Activated CD4-positive, alpha-beta T cell treated with anti-CD3 and anti-CD28 coated beads for 36 hours (primary cell): ENCODE measurements at places on chromosomes 7 and 10. TPM values are rescaled to one million over a fixed set of nuclear protein-coding genes. Genes with fewer than 3 reads are reported as not detected.

DNA sequence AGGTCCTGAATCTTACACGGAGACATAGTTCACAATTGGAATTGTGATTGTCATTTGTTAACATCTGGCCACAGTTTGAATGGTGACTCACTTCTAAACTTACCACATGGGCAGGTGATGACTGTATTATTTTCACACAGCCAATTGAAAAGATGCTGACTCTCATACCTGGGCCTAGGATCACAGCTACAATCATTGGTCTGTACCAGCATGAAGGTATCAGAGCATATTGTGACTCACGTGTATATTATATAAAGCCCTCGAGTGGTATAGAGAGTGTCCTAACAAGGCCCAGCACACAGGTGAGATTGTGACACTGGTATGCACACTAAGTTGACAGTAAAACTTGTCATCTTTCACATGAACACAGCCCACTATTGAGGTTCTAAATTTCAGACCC is 9.4 kb upstream of the ZNF107 start:
- no peak for DNase-seq

DNA sequence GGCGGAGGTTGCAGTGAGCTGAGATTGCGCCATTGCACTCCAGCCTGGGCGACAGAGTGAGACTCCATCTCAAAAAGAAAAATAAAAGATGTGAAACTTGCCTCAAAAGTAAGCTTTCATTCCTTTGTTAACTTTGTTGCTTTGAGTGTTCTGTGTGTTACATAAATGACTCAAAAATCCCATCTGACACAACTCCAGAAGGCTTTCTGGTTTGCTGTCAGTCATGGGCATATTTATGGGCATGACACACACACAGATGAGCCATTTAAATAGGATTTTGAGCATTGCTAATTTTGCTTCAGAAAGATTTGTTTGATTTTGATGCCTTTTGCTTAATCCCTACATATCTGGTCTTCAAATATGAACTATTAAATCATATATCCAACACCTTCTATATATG is 82.6 kb downstream of the CACNB2 start:
- DNase-seq = no peak

GRCh38 chr10:23351926-23352519 is 7.4 kb upstream of the C10orf67 start:
- no peak for DNase-seq

DNA sequence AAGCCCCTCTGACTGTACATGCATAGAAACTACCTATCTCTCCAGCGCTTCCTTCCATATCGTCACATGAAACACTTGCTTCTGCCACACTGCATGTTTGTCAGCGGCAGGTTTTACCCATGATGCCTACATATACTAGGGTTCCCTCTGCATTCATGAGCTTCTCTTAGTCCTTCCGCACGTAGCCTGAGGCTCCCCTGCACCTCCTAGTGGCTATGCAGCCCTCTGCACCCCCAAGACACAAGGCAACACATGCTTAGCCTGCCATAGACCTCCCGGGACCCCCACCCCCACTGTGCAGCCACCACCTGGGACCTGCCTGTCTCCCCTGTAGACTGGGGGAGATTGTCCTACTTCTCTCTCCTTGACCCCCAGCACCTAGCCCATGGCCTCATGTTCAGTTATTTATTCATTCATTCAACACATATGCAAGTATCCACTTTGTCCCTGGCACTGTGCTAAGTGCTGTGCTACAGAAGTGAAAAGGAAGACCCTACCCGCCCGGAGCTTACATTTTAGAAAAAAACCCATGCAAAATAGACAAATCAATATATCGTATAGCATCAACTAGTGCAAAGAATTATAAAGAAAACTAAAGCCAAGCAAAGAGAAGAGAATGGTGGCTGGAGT is 23.5 kb downstream of the TMEM273 start:
- peak; percentile 73 for DNase-seq

- DNase-seq = no peak
These were observed 6.5 kb downstream of the PTPRE start for GRCh38 chr10:127913368-127913759.

- no peak for DNase-seq
These were observed 338.1 kb downstream of the ACTR3B start for GRCh38 chr7:153097511-153098201.

GRCh38 chr7:15801551-15801950 is 115.1 kb upstream of the MEOX2 start:
- no peak for DNase-seq

DNA sequence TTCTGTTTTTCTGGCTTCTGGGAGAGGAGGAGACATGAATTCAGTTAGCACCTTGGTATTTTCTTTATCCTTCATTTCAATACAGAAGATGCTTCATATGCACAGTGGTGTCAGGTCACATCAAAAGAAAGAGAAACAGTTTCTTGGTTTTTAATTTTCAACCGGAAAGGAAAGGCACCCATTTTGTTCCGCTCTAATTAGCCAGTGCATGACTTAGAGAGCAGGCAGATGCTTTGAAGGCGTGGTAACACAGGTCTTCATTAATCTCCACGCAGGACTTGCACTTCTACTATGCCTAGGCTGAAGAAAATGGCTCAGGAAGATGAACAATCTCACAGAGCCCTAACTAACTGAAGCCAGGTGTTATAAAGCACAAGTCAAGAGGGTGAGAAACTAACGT is 70.4 kb upstream of the ATRNL1 start:
- no peak for DNase-seq

DNA sequence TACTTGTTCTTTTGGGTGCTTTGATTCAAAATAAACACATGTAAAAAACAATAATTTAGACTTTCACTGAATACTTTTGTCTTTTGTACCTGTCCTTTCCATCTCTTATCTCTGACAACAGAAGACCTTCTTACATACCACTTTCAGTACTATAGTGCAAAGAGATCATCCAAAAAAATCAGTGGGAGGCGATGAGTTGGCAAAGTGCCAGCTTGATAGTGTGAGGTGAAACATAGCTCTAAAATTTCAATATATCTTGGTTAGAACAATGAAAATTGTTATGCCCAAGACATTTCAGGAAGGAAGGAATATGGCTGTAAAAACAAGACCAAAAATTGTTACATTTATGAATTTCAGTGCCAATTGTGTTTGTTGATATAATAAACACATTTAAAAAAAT is 390.2 kb upstream of the COBL start:
- DNase-seq = no peak

GRCh38 chr10:76411729-76412435 is 980.5 kb downstream of the LRMDA start:
- DNase-seq = no peak

DNA sequence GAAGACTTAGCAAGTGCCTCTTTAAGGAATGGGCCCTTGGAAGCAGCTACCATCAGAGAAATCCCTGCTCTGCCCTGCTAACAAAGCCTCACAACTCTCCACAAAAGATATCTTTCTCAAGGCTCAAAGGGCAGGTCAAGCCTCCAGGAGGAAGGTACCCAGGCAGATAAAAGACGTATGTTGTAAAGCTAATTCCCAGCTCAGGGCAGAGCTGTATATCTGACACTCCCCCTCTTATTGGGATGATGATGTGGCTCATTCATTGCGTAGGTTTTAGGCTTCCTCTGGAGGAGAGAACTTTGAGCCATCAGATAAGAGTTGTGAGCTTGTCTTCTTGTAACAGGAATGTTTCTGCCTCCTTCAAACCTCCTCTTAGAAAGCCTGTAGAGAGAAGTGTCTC is 145.4 kb downstream of the CALN1 start:
- no peak for DNase-seq

DNA sequence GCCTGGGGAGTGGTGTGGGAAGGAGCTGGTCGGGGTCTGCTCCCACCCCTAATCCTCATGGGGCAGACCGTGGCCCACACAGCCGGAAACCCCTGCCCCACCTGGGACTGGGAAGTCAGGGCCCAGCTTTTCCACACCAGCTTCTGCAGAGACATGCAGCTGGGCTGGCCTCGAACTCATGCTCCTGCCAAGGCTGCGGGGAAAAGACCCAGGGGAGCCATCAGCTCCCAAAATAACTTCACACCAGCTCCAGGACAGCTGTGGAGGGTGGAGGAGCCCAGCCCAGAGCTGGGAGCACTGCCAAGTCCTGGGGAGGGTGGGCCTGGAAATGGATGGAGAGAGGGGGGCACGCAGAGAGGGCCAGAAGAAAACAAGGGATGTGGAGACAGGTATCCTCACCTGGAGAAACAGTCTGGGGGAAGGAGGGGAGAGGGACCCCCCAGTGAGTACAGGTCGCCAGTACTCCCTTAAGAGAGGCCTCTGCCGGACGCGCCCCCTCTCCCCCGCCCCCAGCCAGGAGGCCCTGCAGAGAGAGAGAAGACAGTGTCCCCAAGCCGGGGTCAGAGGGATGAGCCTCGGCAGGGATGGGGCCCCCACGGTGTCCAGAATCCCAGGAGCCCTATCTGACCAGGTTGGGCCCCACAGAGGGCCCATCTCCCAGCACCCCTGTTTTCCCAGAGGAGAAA is 11.5 kb upstream of the GRIFIN start:
- DNase-seq = no peak

DNA sequence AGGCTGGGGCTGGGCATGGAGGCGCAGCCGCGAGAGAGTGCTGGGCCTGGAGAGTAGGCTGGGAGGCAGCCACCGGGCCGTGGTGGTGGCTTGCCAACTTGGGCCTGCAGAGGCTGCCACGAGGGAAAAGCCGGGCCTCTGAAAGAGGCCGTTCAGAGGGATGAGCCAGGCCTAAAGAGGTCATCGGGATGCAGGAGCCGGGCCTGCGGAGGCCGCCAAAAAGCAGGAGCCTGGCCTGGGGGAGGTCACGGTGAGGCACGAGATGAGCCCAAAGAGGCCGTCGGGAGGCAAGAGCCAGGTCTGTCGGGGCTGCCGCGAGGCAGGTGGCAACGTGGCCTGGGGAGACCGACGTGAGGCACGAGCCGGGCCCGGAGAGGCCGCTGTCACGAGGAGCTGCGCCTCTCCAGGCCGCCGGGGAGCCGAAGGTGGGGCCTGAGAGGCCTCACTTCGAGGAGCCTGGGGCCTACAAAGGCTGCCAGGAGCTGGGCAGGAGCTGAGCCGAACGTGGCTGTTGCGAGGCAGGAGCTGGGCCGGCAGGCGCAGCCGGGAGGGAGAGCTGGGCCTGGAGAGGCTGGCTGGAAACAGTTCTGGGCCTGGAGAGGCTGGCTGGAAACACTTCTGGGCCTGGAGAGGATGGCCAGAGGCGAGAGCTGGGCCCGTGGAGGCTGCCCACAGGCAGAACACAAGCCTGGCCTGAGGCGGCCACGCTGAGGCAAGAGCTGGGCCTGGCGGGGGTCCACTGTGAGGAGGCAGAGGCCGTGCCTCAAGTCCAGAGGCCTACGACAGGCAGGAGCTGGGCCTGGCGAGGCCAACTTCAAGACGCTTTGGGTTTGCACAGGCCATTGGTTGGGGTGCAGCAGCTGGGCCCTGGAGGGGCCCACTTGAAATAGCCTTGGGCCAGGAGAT is 24.6 kb downstream of the MDH2 start:
- no peak for DNase-seq

DNA sequence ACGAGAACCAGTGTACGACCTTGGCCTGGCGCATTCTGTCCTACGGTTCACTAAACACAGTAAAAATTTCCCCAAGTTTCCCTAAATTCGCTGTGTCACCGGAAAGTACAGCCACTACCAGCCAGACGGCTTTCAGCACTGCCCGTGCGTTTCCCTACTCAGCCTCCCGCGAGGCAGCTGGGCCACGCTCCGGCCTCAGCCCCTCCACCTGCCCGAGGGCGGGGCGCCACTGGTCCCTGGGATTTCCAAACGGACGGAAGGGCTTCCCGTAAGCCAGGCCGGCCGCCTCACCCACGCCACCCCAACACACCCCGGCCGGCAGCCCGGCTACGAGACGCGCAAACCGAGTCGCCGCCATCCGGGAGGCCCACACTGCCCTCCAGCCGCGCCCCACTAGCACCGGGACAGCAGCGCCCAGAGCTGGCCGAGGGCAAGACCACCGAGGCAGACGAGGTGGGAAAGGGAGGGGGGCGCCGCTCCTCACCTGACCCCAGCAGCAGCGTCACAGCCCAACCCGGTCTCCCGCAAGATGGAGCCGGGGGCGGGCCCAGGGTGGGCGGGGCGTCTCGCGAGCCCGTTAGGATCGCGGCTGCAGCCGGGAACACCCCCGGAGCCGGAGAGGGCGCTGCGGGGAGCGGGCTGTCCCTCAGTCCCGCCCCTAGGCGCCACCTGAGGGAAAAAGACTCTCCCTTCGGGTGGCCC is at the start of gene ANXA7:
Gene ANXA7, minus strand, starts transcription at position 531 of the 702 bp plus-strand sequence. CDS start 13,202 bp downstream, outside the sequence.
- DNase-seq = peak; percentile 97

DNA sequence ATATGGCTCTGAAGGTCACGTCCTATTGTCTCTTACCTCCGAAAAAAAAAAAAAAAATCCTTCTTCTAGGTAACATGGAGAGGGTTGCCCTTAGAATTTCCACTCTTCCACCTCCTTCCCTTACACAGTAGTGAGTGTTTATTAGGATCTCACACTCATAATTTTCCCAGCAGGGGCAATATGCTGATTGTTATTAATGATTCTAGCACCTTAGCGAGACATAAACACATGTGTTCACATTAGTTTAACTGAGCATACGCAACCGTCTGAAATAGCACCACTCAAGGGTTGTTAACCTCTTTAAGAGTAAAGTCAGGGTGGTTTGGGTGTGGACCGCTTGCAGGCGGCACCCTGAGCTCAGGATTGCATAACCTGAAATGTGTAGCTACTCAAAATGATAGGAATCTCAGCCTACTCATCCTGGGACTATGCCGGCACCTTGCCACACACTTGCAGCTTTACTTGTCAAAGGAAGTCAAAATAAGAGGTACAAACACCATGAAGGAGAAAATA is 52.2 kb downstream of the CPEB3 start:
- no peak for DNase-seq

- DNase-seq = peak; percentile 77
These were observed 12.2 kb downstream of the VSIR start for GRCh38 chr10:71761105-71761511.

- no peak for DNase-seq
These were observed 80.0 kb downstream of the EEPD1 start for GRCh38 chr7:36232971-36233550.

- no peak for DNase-seq
These were observed 9.0 kb upstream of the ADAP1 start for GRCh38 chr7:963236-964078.

GRCh38 chr10:96491303-96491702 is 22.4 kb downstream of the TLL2 start:
- DNase-seq = no peak

- DNase-seq = no peak
These were observed 27.9 kb downstream of the ADCYAP1R1 start for GRCh38 chr7:31079824-31080511.

GRCh38 chr7:33076737-33077136 is 14.2 kb upstream of the NT5C3A start:
- no peak for DNase-seq

GRCh38 chr10:97412891-97413304 is 11.8 kb upstream of the RRP12 start:
- peak; percentile 85 for DNase-seq

- no peak for DNase-seq
These were observed 17.7 kb downstream of the CACNB2 start for GRCh38 chr10:18157881-18158280.

- no peak for DNase-seq
These were observed 2.8 kb downstream of the CLCN1 start for GRCh38 chr7:143318661-143319060.

CAPZA2 gene
- 173 TPM for total RNA-seq

PALD1 gene
- 6.7 TPM for total RNA-seq

MYH16 gene
- total RNA-seq = not detected

LIPF gene
- total RNA-seq = not detected

LDB3 gene
- total RNA-seq = 0.05 TPM

GSTO2 gene
- 2.8 TPM for total RNA-seq

CPA2 gene
- total RNA-seq = not detected

GPNMB gene
- 0.42 TPM for total RNA-seq

SCIN gene
- total RNA-seq = 0.64 TPM
